ENCODE measurements at places on chromosomes 6 and 20.
A peak's percentile ranks its signal among the peaks of the same experiment; 100 is the strongest.

DNA sequence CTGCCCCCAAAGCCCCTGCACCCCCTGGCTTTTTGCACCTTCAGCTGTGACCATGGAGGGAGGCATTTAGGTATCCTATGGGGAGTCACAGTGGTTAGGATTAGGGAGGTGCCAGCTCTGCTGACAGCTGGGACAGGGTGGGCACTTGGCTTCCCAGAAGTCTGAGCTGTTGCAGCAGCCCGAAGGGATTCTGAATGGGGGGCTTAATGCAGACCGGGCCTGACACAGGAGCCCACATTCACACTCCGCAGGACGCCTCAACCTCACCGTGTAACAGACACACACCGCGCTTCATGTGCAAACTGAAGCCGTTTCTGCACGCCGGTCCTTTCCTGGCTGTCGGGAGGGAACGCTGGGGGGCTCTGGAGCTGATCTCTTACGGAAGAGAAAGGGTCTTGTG, 1.9 kb downstream of the EBF4 start:
- no peak for DNase-seq

- no peak for DNase-seq
Observed at GRCh38 chr20:63317061-63317460, 24.1 kb downstream of the COL20A1 start.

DNA sequence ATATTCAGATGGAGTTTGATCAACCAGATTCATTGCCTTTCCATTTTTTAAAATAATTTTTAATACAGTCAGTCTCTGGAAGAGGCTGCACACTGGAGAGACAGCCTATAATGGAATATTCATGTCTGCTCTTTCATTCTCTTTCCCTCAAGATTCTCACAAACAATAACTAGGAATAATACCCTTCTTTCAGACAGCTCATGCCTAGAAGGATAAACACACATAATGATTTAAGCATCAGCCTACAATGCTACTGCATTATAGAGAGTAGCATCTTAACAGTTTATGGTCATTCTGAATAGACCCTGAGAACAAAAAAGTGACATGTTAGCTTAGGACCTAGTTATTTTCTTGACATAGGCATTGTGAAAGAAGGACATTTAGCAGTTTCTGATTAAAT, 1692.3 kb downstream of the GRIK2 start:
- no peak for DNase-seq

DNA sequence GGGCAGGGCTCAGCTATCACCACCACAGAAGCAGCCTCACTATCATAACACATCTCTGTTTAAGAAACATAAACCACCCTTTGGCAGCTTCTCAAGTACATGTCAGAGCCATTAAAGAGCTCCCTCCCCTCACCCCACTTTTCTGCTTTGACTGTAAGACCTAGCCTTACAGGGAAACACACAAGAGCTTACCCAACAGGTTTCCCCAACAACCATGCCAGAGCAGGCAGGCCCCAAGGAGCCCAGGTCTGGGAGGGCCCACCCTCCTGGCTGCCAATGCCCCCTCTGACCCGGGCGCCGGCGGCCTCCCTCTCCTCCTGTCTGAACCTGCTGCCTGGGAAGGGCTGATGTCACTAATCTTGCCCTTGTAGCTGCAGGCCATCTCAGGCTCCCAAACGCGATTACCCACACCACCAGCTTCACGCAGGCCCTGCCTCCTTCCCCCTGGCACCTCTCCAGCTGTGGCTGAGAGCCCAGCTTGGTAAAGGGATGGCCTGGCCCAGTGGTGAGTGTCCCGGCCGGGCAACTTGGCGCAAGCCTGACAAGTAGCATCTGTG, 402.0 kb downstream of the MAFB start:
- DNase-seq: no peak

DNA sequence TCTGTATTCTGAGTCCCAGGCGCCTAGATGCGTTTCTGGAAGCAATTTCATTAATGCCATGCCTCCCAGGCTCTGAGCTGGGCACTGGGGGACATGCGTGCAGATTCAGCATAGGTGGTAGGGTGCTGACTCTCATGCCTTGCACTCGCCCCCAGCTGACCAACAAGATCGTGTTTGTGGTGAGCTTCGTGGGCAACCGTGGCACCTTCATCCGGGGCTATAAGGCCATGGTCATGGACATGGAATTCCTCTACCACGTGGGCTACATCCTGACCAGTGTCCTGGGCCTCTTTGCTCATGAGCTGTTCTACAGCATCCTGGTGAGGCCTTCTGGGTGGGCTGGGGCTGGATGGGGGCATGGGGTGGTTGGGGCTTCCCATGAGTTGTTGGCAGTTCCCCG, 21.6 kb downstream of the UQCC2 start:
- DNase-seq: no peak

DNA sequence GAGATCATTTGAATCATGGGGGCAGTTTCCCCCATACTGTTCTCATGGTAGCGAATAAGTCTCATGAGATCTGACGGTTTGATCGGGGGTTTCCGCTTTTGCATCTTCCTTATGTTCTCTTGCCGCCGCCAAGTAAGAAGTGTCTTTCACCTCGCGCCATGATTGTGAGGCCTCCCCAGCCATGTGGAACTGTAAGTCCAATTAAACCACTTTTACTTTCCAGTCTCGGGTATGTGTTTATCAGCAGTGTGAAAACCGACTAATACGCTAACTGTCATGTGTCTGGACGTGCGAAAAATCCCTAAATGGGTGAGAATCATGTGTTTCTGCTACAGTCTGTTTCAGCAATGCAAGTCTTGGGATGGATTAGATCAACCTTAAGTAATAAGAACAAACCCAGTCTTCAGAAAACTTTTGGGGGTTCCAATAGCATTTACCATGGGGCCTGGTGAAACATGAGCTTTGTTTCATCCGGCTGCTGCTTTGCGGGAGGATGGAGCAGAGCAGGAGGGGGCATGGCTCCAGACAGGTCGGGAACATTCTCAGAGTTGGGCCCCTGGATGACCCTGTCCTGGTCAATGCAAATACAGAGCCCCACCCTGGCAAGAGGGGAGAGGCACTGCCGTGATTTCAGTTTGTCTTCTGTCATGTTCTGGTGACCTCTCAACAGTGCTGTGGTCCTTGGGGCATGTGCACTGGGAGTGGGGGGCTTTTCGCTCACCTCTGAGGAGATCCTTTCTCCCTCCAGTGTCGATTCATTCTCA, 41.5 kb downstream of the CTCFL start:
- peak; percentile 28 for DNase-seq

GRCh38 chr20:60812561-60812960, 439.5 kb upstream of the CDH4 start:
- no peak for DNase-seq

DNA sequence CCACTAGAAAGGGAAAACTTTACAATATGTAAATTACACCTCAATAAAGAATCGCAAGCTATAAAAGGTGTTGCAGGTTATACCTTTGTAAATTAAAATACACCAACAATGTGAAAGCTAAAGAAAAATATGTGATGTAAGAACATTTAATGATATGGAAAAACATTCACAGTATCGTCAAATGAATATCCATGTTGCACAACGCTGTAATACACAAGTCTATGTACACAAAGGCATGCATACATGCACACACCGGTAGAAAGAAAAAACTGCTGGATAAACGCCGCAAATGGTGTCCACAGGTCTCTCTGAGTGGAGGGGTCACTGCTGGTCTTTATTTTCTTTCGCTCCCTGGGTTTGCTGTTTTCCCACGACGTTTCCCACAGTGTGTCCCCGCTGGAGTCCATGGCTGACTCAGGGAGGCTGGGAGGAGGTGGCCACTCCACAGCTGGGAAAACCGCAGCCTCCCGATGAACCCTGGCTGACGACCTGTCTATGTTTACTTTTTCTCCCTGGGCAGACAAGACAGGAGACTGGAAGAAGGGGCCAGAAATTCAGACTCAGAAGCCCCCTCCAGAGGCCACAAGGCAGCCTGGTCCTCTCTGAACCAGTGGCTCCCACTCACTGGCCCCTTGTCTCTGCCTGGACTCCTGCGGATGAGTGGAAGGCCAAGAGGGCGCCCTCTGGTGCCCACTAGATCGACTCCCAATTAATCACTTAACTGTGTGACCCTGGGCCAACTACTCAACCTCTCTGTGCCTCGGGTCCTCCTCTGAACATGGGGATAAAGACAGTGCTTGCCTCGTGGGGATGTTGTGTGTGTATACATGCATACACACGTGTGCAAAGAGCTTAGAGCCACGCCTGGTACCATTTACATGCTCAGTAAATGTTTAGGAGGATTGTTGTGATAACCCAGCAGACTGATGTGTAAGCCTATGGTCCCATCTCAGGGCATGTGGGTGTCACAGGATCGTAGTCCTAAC, 12.8 kb upstream of the BPI start:
- no peak for DNase-seq

DNA sequence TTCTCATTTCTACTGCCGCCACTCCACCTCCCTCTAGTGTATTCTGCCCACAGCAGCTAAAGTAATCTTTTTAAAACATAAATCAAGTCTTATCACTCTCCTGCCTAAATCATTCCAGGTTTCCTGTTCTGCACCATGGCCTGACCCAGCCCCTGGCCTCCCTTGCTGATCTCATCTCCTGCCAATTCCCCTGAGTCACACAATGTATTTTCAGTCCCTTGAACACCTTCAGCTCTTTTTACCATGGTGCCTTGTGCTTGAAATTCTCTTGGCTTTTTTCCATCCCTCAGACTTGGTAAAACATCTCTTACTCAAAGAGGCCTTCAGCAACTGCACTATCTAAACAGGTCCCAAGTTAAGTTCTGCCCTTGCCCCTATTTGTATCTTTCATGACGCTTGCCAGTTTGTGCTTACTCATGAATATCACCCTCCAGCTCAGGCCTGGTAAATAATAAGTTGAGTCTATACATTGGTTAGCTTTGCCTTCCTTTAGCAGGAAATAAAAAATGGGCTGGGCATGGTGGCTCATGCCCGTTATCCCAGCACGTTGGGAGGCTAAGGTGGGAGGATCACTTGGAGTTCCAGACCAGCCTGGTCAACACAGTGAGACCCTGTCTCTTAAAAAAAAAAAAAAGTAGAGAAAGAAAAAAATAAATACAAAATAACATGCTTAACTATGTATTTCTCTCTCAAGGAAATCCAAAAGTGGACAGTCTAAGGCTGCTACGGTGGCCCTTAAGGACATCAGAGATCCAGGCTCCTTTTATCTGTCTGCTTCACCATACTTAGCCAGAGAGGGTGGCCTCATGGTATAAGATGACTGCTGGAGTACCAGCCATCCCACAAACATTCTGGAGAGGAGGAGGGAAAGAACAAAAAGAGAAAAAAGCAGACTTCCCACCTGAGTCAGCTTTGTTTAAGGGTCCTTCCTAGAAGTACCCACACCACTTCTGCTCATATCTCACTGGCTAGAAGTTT, 62.2 kb downstream of the ARFGEF2 start:
- DNase-seq: peak; percentile 23

- peak; percentile 95 for DNase-seq
Observed at GRCh38 chr20:50572938-50573777, 63.0 kb downstream of the PTPN1 start.

GRCh38 chr6:161370880-161371279, 97.0 kb upstream of the AGPAT4 start:
- DNase-seq: peak; percentile 78

- no peak for DNase-seq
Observed at GRCh38 chr6:54377776-54378175, 69.5 kb downstream of the TINAG start.

- DNase-seq: peak; percentile 44
Observed at GRCh38 chr20:5000263-5001173, 792 bp downstream of the SLC23A2 start.

GRCh38 chr6:8064638-8065518, 689 bp upstream of the BLOC1S5 start:
- DNase-seq: peak; percentile 13

- no peak for DNase-seq
Observed at GRCh38 chr20:59386809-59387208, 86.4 kb downstream of the EDN3 start.

DNA sequence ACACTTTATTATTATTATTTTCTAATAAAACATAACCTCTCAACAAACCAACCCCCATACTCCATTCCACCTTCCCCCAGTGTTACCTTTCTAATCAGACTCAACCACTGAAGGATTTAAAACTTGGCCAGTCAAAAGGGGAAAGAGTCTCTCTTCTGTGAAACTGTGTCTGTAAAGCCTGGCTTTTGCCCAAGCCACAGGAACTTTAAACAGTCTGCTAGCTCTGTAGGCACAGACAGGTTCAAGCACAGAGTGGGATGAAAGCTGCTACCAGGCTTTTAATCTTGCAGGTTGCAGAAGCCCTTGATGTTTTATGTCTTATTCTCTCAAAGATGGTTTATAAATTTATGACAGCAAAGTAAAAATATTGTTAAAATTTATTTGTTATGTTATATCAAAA, 585.7 kb downstream of the TENT5A start:
- peak; percentile 2 for DNase-seq

DNA sequence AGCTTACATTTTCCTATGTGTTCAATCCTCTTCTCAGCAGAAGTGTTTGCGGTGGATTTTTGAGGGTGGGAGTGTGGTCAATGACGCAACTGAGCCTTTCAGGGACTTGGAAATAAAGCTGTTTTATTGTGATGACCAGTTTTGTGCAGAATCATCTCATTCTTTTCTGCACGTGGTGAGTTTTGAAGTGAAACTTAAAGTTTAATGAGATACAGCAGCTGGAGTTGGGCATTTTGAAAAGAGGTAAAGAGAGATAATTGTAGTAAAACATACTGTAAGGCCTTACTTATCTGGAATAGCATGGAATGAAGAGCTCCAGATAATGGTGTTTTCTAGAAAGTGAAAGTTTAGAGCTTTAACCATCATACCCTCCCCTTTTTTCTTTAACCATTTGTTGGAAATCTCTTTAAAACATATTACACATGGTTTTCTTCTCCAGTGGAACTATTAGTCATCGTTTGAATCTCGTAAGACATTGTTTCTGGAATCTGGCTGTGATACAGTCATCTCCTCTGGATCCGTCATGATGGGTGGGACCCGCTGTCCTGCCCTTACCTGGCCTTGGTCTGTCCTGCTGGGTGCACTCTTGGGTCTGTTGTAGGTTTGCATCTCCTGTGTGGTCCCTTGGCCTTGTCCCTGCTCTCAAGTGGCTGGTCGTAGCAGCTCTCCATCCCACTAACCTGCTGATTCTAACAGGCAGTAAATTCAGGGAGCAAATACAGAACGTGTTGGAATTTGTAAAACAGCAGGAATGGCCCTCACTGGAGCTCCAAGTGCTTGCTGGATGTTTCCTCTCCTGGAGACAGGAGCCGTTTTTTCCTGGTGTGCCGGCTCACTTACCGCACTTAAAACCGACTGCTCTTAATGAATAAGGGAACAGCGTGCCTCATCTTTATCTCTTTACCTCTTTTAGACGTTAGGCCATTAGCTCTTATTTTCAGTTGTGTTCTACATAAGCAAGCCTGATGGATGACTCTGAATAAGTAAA, 29.8 kb downstream of the UST start:
- DNase-seq: peak; percentile 70

DNA sequence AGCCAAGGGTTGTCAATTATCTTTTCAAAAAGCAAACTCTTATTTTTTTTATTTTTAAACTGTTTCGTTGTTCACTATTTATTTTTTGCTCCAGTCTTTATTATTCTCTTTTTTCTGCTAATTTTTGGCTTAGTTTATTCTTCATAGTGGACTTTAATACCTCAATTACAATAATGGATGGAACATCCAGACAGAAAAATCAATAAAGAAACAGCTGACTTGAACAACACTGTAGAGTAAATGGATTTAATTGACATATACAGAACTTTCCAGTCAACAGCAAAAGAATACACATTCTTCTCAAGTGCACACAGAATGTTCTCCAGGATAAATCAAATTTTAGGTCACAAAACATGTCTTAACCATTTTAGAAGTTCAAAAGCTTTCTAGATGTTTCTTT, 111.5 kb downstream of the MEI4 start:
- no peak for DNase-seq

GRCh38 chr20:47719625-47720024, 65.7 kb downstream of the SULF2 start:
- no peak for DNase-seq
